Peyer's patch (tissue), 4 donors: ENCODE measurements at places on chromosomes 7 and 10. TPM values are rescaled to one million over a fixed set of nuclear protein-coding genes. Genes with fewer than 3 reads are reported as not detected.

Gene NANOS1
- total RNA-seq, result 0.13 TPM

Gene LANCL2
- 16.9 TPM for total RNA-seq

Gene FGFR2
- total RNA-seq, result 18.4 TPM

Gene CHN2
- total RNA-seq, result 116 TPM

Gene PON1
- not detected for total RNA-seq

Gene CFAP70
- 2.1 TPM for total RNA-seq

Gene LFNG
- total RNA-seq, result 22.3 TPM

Gene NCF1
- total RNA-seq, result 46.2 TPM

Gene ALOX5
- 27.7 TPM for total RNA-seq

Gene STEAP4
- 7.2 TPM for total RNA-seq

Gene TFEC
- total RNA-seq, result 16.6 TPM

Gene NYAP1
- total RNA-seq, result not detected

Gene GDF10
- 0.35 TPM for total RNA-seq

Gene WEE2
- not detected for total RNA-seq

Gene CFTR
- 58.6 TPM for total RNA-seq

Gene PTTG1IP2
- total RNA-seq, result not detected

Gene PNLIPRP2
- total RNA-seq, result 161 TPM

Gene HTR5A
- not detected for total RNA-seq

Gene OR2A1
- not detected for total RNA-seq

Gene PAPOLB
- total RNA-seq, result not detected

Gene LGI1
- total RNA-seq, result 1.9 TPM

Gene RASA4B
- total RNA-seq, result 90.8 TPM

Gene SPDYE2
- total RNA-seq, result not detected
